ENCODE measurements at places on chromosomes 6 and 20.

DNA sequence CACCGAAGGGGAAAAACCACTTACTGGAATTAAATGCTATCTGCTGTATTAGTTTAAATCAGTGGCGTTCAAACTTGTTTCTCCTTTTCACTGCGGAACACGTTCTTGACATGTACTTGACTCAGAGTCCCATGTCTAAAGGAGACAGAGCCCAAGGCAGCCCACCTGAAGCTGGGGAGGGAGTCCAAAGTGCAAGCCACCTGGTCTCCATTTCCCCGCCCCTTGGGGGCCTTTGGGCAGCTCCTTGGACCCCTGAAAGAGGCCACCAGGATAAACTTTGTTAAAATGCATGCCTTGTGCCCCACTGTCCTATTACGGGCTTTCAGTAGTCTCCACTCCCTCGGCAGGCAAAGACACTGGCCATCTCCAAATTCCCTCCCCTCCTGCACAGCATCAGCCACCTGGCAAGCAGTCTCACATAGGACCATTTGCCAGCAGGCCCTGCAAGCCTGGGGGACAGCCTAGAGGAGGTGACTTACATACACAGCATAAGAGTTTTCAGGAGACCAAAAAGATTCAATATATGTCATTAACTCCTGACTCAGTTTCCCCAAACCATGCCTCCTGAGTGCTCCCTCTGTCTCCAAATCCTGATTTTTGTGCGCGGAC, 6.7 kb downstream of the PCK1 start:
- no peak for DNase-seq

DNA sequence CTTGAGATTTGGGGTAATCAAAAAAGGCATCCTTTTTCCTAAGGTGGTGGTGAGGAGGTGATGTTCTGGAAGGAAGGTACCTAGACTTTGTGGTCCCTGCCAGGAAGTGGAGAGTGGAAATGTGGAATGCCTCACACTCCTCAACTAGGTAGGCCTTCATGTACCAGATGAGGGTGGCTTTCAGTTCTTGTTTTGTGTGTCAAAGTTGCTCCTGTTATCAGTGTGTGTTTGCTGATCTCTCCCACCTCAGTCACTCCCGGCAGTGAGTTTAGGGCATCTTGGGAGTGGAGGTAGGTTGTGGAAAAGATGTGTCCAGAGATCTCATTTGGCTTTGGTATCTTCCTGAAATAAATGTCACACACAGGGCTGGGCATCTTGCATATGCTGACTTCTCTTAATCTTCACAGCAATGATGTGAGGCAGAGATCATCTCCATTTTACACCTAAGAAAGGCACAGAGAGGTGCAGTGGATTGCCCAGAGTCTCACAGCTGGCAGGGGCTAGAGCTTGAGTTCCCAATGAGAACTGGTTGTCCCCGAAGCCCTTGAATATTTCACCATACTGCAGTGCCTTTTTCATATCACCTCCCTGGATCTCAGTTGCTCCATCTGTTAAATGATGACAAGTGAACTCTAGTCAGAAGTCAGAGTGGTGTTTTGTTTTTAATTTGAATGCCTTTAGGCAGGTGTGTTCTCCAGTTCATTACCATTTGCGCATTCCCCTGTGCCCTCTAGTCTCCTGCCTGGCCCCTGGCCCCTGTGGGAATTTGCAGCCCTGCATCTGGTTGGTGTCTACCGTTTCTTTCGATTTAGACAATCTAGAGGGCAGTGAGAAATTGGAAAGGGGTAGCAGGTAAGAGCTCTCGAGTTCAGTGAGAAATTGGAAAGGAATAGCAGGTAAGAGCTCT, 2.9 kb downstream of the PKIG start:
- DNase-seq = no peak

GRCh38 chr6:96898241-96898851, 655 bp upstream of the NDUFAF4 start:
- DNase-seq = no peak

- DNase-seq = no peak
Observed at GRCh38 chr6:139888681-139889122, 514.3 kb upstream of the CITED2 start.

DNA sequence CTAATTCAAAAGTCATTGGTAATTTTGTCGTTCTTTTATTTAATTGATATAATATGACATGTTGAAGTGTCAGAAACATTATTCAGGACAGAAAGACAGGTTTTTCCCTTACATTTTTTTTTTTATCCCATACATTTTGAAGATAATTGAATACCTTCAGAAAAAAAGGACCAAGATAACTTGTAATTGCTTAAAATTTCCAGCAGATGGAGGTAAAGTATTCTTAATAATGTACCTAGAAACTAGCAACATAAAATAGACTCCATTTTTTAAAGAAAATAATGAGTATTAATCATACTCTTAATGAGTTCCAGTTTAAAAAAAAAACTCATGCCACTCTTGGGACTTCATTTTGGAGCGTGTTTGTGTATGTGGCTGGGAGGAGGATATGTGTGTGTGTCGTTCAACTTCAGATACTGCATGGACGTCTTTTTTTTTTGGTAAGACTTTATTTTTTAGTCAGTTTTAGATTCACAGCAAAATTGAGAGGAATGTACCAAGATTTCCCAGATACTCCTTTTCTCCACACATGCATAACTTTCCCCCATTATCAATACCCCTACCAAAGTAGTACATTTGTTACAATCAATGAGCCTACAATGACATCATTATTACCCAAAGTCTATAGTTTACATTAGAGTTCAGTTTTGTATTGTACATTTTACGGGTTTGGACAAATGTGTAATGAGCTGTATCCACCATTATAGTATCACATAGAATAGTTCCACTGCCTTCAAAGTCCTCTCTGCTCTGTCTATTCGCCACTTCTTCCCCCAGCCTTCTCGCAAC, 79.4 kb downstream of the ROS1 start:
- DNase-seq = no peak

GRCh38 chr6:28633445-28634215, 107.9 kb downstream of the GPX5 start:
- no peak for DNase-seq

- no peak for DNase-seq
Observed at GRCh38 chr20:4073852-4074741, 58.7 kb upstream of the RNF24 start.

- peak; percentile 88 for DNase-seq
Observed at GRCh38 chr6:142913511-142914047, 31.4 kb downstream of the HIVEP2 start.

GRCh38 chr6:11198663-11199603, 33.5 kb downstream of the NEDD9 start:
- DNase-seq = no peak

All from GM12864 (cell line).